ENCODE measurements at places on chromosomes 3 and 15.
A peak's percentile ranks its signal among the peaks of the same experiment; 100 is the strongest.

GRCh38 chr3:119738741-119739140 lies 35.9 kb downstream of the CFAP91 start:
- no peak for DNase-seq

DNA sequence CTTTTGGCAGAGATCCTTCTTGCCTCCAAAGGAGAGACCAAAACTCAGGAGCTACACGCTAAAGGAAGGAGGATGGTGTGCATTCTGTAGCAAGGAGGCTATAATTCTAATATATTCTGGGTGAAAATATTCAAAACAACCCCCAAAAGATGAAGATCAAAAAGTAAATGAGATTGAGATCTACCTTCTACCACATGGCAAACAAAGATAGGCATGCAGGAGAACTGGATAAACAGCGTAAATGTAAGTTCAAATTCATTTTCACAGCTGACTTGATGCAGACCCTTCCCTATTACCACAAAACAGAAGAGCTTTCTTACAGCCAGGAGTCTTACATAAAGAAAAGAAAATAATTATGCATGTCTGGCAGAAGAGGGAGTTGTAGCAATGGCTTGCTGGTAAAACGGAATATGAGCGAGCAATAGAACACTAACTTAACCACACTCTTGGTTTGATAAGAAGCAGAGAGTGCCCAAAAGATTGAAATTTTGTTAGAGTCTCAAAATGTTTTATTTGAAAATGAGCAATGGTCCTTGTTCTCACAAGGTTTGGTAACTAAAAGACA lies 272.7 kb downstream of the MECOM start:
- no peak for DNase-seq

- DNase-seq: peak; percentile 78
These were observed 275.3 kb downstream of the UACA start for GRCh38 chr15:70488002-70488605.

DNA sequence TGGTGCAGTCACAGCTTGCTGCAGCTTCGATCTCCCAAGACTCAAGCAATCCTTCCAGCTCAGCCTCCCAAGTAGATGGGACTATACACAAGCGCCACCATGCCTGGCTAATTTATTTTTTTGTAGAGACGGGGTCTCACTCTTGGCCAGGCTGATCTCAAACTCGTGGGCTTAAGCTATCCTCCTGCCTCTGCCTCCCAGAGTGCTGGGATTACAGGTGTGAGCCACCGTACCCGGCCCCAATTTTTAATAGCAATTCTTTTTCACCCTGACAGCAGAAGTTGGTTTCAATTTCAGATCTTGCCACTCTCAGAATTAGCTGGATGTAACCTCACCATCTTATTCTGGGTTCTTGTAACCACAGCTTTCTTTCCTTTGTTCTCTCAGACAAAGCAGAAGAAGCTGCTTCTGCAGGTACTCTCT lies 64.8 kb downstream of the TRIM71 start:
- DNase-seq: no peak

- no peak for DNase-seq
These were observed 68.2 kb downstream of the RYR3 start for GRCh38 chr15:33378866-33379480.

DNA sequence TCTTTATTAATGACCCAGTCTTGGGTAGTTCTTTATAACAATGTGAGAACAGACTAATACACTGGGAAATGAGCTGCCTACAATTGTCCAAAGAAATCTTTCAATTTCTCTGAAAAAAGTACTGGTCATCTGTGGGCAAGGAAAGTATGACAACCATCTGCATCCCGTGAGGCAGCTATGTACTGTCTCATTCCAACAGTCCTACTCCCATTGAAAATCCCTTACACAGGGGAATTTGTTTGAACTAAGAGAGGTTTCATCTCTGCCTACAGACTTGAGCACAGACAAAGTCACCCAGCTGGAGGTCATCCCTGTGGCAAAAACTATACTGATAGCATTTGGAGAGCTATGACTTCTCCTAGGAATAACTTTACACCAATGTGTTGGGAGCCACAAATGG lies 27.1 kb downstream of the SHC4 start:
- DNase-seq: no peak

DNA sequence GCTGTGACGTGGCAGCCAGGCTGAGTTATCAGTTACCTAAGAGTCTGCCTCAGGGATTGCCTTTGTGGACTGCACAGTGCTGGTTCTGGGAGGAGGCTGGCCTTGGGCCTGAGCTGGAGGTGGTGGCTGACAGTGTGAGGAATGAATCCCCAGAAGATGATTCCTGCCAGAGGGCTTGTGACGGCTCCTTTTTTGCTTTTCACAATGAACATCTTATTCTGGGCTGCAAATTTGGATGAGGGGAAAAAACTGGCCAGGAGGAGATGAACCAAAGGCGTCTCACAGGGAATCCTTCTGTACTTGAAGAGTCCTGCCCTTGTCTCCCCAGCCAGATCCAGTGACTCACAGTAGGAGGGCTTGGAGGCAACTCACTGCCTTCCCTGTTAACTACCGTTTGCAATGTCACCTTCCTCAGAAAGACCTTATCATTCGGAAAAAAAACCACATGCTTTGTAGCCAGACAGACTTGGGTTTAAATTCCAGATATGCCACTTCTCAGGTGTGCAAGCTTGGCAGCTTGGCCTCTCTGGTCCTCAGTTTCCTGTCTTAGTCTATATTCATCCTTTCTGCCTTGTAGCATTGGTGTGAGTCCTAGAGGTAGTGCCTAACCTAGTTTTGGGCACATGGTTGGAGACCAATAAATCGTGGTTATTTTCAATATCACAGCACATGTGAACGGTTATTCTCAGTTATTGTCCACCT lies 19.1 kb downstream of the ST6GAL1 start:
- no peak for DNase-seq
